ENCODE measurements at places on chromosomes 7 and 10.

DNA sequence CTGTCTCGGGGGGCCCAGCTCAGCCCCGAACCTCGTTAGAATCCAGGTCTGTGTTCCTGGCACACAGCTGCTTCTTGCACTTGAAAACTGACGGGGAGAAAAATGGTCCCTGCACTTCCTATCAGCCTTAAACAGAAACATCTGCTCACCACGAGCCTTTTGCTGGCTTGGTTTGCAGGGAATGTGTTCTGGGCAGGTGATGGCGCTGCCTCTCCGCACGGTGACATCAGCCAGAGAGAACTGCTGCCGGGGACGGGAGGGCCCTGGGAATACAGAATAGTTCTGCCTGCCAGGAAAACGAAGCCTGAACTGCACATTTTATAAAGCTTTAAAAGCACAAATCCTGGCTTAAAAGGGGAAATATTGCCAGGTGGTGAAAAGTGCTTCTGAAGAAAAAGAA, 622.5 kb downstream of the TYW1 start:
- no peak for DNase-seq

DNA sequence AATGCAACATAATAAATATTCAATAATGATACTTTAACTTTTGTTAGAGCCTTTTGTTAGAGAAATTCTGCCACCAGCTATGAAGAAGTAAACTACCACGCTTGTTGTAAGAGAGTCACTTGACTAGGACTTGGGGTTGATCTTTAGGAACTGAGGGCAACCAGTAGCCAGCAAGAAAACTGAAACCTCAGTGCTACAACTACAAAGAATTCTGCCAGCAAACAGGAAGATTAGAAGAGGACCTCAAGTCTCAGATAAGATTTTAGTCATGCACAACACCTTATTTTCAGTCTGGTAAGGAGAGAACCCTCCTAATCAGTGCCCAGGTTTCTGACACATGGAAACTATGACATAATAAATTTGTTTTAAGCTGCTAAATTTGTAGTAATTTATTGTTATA, 498.3 kb upstream of the STEAP1 start:
- no peak for DNase-seq

DNA sequence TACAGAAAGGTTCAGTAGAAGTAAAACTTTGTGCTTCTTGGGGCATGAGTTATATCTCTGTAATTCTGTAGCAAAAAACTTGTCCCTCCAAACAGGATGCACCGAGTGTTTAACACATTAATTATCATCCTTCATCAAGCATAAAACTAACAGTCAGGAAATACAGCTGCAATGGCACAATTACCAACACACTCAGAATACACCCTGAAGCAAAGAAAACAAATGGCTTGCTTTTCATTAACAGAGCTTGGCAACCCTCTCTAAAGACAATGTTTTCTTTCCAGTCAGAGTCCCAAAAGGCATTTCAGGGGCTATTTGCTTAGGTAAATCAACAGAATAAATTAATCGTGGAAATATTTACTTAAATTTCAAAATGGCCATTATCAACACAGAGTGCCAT, 107.7 kb downstream of the ICA1 start:
- no peak for DNase-seq

DNA sequence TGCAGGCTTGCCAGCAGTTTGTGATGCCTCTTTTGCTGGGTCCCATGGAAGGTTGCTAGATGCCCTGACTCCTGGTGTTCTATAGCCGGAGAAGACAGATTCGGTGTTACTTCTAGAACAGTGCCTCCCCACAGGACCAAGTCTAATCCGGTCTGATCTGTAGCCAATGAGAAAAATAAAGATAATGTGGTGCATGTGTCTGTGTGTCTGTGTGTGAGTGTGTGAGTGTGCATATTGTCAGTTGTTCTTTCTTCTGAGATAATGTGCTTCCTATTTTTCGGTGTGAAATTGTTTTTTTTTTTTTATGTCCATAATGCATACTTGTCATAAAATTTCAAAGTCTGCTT, 29.7 kb upstream of the ZNRF2 start:
- no peak for DNase-seq

DNA sequence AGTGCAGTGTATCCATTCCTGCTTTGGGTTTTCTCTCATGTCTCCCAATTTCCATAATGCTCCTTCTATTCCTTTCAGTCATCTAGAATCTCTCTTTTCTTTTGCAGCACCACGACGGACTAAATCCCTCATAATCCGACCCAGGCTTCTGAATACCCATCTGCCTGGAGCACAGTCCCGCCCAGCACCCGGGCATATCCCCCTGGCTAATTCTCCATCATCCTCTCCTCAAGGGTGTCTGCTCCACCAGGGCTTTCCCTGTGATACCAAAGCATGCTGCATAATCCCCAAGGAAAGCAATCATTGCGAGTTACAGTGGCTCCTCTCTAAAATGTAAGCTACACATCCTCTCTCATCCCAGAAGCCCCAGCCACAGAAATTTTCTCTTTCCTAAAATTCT, 321.9 kb downstream of the CCDC3 start:
- no peak for DNase-seq

- peak; percentile 8 for DNase-seq
These were observed 235.2 kb downstream of the ZMYND11 start for GRCh38 chr10:370449-370825.

GRCh38 chr10:104274762-104275721, 6.1 kb downstream of the GSTO2 start:
- no peak for DNase-seq

DNA sequence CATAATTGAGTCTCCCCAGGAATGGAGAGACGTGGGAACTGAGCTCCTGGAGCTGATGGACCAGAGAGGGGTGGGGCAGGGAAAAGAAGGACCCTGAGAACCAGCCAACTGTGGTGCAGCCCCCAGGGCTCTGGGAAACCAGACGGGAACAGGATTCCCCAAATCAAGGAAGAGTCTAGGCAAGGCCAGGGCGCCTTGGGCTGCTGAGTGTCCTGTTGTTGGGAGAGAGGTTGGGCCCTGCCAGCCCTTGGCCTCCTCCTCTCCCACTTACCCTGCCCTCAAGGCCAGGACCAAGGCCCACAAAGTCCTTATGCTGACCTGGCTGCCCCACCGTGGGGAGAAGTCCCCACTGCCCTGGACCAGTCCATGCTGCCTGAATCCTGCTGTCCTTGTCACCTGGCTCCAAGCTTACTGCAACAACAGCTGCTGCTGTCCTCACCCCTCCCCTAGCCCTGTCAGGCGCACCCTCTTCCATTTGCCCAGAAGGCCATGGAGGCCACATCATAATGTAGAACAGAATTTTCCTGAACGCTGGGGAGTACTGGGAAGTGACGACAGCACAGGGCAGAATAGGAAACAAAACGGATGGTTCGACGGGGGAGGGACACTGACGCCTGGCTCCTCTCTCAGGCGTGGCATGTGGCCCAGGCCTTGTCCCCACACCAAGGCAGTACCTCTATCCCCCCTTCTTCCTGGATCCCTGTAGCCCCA, 132.9 kb upstream of the ZMIZ1 start:
- no peak for DNase-seq

GRCh38 chr10:113226399-113226798, 276.4 kb downstream of the TCF7L2 start:
- DNase-seq: no peak

DNA sequence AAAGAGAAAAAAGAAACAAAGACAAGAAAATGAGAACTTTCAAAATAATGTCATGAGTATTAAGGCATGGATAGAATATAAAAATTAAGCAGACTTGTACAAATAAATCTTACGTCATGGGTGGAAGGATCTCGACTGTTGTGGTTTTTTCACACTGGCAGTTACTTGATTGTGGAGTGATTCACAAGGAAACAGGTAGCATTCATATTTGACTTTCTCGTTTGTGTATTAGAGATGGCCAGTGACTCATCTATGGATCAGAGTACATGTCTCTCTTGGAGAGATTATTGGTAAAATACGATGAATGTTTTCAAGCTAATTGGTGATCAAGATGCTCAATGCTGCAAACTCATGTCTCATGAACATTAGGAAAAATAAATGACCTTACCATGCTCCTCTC, 564.3 kb downstream of the GATA3 start:
- DNase-seq: no peak

- no peak for DNase-seq
These were observed 167.8 kb downstream of the CHN2 start for GRCh38 chr7:29362380-29362779.

DNA sequence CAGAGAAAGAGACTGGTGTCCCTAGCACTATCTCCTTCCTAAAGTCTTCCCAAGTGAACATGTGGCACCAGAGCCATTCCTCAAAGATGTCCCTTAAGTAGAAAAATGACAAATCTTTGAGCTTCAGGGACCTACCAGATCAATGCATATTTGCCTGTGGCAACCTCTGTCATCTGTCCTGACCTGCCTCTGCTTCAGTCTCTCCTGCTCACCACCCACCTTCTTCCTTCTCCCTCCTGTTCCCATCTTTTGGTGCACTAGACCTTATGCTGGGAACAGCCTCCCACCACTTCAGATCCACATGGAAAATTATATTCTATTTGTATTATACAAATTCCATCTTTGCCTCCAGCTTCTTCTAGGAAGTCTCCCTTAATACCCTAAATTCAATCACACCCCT, 386.4 kb downstream of the PLXNA4 start:
- no peak for DNase-seq

GRCh38 chr7:72286519-72286918, 125.6 kb downstream of the CALN1 start:
- DNase-seq: no peak

- DNase-seq: no peak
These were observed 421.3 kb downstream of the EXOC4 start for GRCh38 chr7:133674079-133674763.

- DNase-seq: no peak
These were observed 255.4 kb downstream of the WDR11 start for GRCh38 chr10:121106611-121107010.

DNA sequence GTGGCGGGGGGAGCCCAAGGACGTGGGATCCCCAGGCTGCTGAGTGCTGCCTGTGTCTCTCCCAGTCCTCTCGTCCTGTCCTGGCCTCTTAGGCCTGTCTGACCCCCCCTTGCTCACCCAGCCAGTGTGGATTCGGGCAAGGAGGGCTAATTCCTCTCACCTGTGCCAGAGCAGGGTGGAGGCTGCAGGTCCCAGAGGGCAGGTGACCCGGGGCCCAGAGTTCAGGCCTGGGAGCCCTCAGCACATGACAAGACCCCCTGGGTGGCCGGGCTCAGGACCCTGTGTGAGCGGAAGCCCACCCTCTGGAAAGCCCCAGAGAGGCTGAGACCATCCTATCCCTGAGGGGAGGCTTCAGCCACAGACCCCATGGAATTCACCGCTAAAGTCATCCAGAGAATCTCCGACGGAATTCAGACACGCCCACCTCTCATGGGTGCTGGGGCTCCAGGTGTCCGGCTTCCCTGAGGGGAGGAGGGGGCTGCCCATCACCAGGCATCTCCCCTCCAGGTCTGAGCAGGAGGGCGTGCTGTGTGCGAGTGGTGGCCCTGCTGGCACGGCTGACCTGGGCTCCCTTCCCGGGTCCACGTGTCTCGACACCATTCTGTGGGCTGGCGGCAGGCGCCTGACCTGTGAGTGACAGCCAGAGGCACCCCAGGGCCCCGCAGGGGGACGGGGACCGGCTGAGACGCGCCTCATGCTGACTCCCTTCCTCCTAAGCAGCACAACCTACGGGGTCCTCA, 5.0 kb downstream of the KNDC1 start:
- DNase-seq: no peak

GRCh38 chr10:21961847-21962246, 41.7 kb downstream of the DNAJC1 start:
- DNase-seq: no peak

GRCh38 chr10:6894405-6894804, 314.3 kb upstream of the PRKCQ start:
- no peak for DNase-seq

DNA sequence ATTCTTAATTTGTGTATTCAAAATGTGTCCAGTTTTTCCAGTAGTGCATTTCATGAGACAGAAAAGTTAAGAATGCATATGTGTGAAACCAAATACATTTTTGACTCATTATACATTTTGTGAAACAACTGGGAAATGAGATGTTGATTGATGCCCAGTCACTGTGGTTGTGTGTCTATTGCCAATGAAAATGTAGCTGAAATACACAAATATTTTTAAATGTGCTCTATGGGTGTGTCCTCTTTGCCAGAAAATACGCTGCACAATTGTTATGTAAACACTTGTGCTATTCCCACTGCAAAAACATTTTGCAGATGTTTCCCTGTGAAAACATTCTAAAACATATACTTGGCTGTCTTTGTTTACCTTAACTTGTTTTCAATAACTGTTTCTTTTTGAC, 395.2 kb downstream of the TFEC start:
- no peak for DNase-seq

DNA sequence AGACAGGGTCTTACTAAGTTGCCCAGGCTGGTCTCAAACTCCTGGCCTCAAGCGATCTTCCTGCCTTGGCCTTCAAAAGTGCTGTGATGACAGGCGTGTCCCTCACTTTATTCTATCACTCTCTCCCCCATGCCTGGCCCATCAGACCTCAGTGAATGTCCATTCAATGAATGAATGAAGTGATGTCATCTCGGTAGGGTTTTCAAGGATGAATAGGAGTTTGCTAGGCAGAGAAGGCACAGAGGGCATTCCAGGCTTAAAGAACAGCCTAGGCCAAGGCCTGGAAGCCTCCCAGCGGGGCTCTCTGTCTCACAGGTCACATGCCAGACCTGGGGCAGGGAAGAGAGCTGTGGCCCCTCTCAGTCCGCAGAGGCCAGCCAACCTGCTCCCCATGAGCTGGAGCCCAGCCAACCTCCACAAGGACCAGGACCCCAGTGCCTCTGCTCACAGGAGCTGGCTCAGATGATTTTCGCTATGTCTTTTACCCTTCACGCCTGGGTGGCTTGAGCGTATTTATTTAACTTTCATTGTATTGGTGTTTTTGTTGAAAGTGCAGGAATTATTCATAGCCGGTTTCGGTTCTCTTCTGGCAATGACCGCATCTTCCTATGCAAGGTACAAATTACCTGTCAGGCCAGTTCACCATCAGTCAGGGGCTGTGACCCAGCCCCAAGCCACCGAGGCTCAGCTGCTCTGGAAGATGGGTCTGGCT, 11.8 kb upstream of the TNRC18 start:
- DNase-seq: no peak

GRCh38 chr10:32445036-32445435, 904 bp upstream of the CCDC7 start:
- DNase-seq: no peak

GRCh38 chr10:86121200-86121599, 245.4 kb downstream of the GRID1 start:
- DNase-seq: no peak

DNA sequence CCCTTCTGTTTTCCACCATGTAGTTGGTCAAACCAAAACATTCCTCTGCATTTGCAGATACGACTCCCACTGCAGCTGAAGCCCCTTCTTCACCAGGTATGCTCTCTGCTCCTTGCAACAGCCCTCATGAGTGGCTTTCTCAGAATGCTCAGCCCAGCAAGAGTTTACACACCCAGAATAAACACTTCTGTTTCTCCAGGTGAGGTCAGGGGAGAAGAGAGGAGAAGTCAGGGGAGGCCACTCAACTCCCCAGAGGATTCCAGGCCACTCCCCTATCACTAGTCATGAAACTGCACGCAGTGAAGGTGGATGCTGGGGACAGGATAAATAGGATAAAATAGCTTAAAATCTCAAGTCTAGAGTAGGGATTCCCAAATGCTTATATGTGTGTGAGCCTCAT, 31.2 kb downstream of the CUZD1 start:
- DNase-seq: no peak
